Thoracic aorta (tissue), 2 donors: ENCODE measurements at places on chromosomes 5 and 9. TPM values are rescaled to one million over a fixed set of nuclear protein-coding genes. Genes with fewer than 3 reads are reported as not detected.

The AK1 gene
- 35.1 TPM for total RNA-seq

The TEX48 gene
- not detected for total RNA-seq

The TAF11L5 gene
- total RNA-seq = not detected

The MCC gene
- total RNA-seq = 27.2 TPM

The ADCY2 gene
- 5.0 TPM for total RNA-seq

The PCDHGB2 gene
- 13.4 TPM for total RNA-seq

The IL3 gene
- not detected for total RNA-seq
